ENCODE measurements at places on chromosomes 3 and 15.
A peak's percentile ranks its signal among the peaks of the same experiment; 100 is the strongest.

DNA sequence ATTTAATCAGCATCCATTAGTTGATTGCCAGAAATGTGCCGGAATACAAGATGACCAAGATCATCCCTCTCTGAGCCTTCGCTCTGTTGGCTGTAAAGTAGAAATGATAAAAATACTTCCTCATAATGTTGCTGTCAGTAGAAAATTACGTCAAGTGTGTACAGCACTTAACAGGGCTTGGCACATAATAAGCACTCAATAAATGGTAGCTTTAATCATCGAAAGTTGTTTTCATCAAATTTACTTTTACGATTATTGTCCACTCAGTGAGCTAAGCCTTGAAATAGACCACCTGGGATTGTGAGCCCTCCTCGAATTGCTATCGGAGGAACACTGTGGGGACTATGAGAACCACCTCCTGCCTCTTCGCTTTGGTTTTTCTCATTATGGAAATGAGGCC, 301.3 kb upstream of the TPRG1 start:
- DNase-seq = no peak

DNA sequence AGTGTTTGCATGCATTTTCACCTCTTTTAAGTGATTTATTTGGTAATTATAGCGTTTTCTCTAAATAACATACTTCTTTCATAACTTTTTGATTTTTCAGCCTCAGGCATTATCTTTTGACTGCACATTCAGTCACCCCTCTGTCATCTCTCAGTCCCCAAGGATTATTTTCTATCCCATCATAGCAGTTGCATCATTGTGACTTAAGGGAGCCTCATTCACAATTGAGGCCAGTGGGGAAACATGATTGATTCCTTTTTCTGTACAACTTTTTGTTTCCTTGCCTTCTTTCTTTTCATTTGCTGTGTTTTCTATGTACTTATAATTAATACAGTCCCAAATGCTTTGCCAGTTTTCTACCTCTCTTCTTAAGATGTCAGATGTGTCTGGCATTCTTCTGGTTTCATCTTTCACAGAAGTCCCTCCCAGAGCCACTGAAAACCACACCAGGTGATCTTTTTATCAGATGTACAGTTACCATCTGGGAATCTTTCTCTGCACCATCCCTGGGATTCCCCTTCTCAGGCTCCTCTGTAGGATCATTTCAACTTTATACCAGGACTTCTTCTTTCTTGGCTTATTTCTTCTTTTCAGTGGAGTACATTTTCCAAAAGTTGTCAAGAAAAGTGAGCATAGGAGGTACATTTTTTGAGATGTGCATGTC, 151.4 kb downstream of the RAP2B start:
- DNase-seq = no peak

DNA sequence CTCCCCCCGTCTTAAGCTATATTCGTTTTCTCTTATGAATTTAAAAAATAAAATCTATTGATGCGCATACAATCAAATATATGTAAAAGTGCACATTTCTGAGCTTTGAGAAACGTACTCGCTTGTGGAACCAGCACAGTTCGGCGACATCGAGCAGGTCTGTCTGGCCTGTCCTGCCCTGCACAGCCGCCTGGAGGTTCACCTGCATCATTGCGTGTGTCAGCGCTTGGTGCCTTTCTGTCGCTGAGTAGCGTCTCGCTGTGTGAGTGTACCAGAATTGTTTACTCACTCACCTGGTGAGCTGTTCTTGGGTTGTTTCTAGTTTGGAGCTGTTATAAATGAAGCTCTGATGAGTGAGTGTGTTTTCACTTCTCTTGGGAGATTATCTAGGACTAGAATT, 104.0 kb downstream of the VGLL4 start:
- DNase-seq = no peak

DNA sequence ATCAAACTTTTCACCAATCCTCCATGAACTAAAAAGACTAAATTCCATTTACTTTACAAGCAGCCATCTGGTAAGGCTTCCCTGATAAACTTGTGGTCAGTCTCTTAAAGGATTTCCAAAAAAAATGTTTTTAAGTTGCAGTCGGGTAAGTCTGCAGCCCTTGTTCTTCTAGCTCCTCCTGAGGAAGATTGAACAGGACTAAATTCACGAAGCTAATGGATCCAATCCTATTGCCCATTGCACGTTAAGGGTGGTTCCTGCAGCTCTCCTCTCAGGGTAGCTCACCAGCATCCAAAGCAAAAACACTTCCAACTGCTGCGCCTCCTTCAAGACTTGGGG, 2.8 kb downstream of the HES1 start:
- DNase-seq = no peak

DNA sequence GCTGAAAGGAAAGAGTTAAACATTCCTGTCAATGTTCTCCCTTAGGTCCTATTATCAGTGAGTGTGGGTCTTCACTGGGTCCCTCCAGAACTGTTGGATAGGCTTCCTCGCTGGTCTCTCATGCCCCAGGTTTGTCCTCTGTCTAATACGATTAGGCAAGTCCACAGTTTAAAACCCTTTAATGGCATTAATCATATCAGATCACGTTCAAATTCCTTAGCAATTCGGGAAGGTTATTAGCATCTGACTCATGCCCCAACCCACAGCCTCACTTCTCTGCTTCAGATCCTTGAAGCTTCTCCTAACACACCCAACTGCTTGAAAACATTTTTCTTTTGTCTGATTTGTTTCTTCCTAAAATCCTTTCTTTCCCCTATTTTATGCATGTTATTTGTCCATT, 224.3 kb upstream of the ATP10A start:
- peak; percentile 72 for DNase-seq

GRCh38 chr3:128113817-128114794, 9.5 kb downstream of the RUVBL1 start:
- DNase-seq = no peak

GRCh38 chr3:135056084-135056730, 261.1 kb downstream of the EPHB1 start:
- no peak for DNase-seq

GRCh38 chr3:45564172-45564571, 30.4 kb upstream of the LIMD1 start:
- no peak for DNase-seq

- peak; percentile 19 for DNase-seq
These were observed 35.9 kb upstream of the CMSS1 start for GRCh38 chr3:99781761-99782160.

DNA sequence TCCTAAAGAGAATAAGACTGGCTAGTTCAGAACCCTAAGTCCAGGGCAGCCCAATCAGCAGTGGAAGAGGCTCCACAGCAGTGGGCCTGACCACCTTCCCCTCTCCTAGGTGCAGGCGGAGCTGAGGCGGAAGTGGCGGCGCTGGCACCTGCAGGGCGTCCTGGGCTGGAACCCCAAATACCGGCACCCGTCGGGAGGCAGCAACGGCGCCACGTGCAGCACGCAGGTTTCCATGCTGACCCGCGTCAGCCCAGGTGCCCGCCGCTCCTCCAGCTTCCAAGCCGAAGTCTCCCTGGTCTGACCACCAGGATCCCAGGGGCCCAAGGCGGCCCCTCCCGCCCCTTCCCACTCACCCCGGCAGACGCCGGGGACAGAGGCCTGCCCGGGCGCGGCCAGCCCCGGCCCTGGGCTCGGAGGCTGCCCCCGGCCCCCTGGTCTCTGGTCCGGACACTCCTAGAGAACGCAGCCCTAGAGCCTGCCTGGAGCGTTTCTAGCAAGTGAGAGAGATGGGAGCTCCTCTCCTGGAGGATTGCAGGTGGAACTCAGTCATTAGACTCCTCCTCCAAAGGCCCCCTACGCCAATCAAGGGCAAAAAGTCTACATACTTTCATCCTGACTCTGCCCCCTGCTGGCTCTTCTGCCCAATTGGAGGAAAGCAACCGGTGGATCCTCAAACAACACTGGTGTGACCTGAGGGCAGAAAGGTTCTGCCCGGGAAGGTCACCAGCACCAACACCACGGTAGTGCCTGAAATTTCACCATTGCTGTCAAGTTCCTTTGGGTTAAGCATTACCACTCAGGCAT, 33.7 kb downstream of the VIPR1 start:
- DNase-seq = peak; percentile 35

DNA sequence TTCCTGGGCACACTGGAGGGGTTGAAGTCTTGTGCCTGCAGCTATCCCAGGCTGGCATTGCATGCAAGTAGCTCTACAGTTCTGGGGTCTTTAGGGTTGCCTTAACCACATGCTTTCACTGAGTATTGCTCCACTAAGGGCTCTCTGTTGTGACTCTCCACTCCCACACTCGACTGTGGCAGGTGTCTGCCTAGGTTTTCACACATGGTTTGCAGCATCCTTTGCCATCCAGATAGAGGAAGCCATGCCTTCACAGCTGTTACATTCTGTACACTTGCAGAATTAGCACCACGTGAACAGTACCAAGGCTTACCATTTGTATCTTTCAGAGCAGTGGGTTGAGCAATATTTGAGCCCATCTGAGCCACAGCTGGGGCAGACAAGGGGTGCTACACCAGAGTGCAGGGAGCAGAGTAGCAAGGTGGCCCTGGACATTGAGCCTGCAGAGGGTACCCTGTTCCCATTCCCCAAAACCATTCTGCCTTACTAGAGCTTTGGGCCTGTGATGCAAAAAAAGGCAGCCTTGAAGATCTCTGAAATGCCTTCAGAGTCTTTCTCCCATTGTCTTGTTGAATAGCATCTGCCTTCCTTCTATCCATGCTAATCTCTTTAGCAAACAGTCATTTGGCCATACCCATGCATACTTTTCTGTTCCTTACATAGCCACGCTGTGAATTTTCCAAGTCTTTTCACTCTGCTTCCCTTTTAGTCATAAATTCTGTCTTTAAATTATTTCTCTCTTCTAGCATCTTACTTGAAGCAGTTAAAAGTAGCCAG, 95.2 kb upstream of the PLCL2 start:
- no peak for DNase-seq

DNA sequence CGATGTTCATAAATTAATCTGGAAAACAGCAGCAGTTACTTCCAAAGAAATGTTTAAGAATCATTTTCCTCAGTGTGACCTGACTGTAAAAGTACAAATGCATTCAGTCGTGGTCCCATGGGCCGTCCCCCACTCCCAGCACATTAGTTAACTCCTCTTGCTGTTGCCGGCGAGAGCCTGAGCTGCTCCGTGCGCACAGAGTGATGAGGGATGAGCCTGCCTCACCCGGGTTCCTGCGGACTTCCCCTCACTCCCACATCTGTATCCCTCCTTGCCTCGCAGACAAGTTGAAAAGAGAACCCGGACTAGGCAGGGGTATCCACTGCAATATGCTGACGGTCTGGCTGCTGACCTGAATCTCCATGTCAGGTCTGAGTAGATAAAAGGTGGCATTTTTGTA, 861.7 kb upstream of the NR2F2 start:
- DNase-seq = no peak

GRCh38 chr3:38454178-38454883, 641 bp downstream of the ACVR2B start:
- peak; percentile 35 for DNase-seq

DNA sequence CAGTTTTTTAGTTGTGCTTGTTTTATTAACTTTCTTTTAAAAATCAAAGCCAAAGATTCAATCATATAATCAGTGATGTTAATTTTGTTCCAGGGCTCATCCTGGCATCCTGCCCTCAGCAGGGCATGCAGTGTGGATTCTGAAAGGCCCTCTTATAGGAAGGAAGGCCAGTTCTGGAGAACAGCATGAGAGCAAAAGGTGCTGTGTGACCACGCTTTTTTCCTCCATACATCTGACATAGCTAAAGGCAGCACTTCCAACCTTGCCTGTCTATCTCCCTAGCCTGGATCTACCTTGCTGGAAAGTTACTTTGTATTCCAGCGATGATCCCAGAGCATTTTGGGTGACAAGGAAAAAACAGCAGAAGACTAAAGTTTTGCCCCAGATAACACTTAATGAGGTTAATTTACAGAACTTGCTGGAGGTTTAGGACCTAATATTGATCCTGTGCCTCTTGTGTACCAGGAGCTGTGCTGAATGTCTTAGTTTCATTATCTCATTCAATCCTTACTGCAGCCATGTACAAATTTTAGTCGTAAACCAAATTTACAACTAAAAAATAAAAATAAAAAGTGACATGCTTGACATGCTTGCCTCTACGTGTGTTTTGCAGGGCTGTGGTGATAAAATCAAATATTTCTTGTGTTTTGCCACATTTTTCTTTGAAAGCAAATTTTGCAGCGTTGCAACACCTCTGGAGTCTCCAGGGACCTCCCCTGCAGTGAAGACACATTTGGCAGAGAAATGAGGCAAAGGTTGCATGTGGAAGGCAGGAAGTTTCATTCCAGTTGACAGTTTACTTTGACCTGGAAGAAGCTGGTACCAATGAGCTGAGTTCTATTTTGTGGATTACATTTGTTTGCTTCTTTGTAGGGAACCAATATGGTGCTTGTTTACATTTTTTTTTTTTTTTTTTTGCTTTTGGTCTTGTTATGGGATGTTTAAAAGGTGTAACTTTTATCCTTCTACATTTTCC, 13.2 kb downstream of the IL1RAP start:
- peak; percentile 46 for DNase-seq

DNA sequence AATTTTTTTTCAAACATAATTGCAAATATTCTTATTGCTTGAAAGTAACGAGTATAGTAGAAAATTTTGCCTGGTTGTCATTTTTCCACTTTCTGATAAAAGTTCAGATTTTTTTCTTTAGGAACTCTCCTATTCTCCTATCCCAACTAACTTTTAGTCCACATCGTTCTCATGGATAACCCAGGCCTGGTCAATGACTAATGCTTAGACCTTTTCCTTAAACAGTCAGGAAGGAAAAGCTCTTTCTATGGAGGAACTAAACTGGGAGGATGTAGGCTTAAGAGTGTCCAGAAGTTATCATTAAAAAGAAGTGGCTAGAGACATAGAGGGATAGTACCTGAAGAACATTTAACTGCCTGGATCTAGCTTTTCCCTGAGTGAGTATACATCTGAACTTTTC, 26.7 kb downstream of the CIP2A start:
- DNase-seq = no peak
